ENCODE measurements at places on chromosomes 1 and 21.
A peak's percentile ranks its signal among the peaks of the same experiment; 100 is the strongest.

DNA sequence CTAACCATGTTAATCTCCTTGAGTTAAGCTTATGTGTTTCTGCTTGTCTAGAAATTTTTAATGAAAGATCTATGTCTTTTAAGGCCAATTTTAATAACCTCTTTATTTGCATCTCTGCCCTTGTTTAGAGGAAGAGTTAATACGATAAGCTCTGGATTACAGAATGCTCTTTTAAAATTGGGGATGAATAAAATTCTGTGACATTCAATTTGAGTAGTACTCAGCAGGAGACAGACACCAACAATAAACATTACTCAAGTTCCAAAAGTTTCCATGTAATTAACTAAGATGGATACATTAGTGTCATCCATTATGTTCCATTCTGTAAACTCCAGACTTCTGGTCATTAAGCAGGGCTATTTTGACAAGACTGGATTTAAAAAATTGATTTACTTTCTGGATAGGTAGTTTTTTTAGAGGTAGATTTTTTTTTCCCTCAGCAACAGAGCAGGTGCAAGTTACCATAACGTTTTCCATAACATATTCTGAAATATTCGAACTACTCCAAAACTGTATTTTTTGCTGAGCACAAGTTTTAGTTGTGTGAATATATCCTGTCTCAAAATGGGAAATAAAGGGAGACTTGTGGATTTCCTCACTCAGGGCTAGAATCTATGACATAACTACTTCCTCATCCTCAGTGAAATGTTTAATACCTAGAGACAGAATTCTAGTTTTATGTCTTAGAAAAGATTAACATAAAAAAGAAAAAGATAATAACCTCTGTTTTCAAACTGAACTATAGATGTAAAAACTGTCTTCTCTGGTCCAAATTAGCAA lies 221.7 kb downstream of the NEGR1 start:
- no peak for DNase-seq

DNA sequence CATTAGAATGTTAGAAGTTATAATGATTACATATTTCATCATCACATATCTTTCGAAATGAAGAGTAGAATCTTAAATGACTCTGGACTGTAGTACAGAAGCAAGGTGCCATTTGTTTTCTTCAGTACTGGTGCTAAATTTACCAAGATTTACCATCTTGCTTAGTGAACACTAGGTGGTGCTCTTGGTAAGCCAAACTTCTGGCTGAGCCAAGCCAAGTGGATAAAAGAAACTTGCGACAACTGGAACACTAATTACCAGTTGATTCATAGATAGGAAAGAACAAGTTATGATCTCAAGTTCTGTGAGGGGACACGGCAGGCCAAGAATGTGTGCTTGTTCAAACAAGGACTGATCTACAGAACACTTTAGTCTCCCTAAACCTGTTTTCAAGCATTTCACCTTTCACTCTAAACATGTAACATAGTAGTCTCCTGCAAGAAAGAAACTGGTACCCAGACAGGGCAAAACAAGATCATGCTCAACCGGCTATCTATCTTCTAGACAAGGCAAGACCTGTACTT lies 19.8 kb downstream of the SPRTN start:
- DNase-seq: peak; percentile 29

- DNase-seq: peak; percentile 32
Observed at GRCh38 chr21:42218836-42219605, at the start of gene ABCG1. TSS of gene ABCG1 (plus strand) at chr21:42219140. CDS start at chr21:42219263, 123 bp downstream.

DNA sequence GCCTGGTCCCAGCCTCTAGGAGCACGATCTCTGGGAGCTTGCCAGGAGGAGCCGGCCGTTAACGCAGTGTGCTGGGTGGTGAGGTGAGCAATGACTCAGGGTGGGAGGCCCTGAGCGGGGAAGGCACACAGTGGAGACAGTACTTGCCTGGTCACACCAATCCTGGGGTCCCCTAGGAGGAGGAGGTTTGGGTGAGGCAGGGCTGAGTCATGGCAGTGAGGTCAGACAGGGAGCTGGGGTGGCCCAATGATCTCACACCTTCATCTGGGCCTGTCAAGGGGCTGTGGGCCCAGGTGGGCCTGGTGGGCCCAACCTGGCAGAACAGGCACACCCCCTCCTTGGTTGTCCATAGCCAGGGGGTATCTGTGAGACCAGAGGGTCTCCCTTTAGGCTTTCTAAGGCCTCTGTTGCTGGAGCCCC lies 8.6 kb upstream of the EDN2 start:
- no peak for DNase-seq

- DNase-seq: no peak
Observed at GRCh38 chr1:12040457-12041051, 21.3 kb downstream of the MIIP start.

DNA sequence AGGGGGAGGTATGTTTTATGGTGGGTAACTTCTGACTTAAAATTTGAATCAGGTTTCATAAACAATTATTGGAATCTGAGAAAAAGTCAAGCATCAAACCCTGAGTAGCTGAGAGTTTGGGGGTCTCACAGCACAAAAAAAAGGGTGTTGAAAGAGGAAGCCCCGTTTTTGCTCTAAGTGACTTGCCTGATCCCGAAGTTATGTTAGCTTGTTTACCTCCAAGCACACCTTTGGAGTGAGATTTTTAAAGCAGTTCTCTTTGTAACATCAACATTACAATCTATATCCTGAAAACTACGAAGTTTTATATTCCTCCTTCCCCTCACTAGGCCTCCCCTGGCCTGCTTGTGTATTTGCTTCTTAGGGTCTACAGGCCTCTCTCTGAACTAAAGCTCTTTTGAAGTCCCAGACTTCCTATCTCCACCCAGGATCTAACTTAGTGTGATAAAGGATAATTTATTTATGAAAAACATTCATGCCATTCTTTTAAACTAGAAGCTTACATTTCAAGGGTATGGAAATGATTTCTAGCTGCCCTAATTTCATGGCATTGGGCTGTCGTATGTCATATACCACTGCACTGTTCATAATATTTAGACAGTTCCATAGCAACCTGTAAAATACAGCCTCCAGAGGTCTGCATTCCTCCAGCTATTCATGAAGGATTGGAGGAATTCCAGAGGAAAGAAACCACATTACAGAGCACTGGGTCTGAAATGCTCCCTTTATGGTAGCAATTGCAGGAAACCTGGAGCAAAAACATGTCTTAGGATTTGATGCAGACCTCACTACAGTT lies 36.1 kb upstream of the RGS1 start:
- no peak for DNase-seq

- DNase-seq: no peak
Observed at GRCh38 chr1:175413367-175413766, 220.8 kb upstream of the KIAA0040 start.

DNA sequence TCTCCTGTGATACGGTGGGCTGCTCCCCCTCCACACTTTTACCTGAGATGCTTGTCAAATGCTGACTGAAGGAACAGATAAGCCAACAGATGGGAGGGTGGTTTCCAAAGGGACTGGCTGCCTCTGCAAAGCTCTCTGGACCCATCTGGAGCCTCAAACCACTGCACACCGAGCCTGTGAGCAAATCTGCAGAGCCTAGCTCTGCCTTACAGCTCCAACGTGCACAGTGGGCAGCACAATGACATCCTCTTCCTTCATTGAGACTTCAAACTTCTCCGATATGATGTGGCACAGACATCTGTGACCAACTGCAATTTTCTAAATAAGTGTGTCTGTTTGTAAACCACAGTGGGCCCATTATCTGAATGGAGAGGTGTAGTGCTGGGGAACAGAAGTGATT lies 26.2 kb upstream of the KNCN start:
- DNase-seq: no peak

DNA sequence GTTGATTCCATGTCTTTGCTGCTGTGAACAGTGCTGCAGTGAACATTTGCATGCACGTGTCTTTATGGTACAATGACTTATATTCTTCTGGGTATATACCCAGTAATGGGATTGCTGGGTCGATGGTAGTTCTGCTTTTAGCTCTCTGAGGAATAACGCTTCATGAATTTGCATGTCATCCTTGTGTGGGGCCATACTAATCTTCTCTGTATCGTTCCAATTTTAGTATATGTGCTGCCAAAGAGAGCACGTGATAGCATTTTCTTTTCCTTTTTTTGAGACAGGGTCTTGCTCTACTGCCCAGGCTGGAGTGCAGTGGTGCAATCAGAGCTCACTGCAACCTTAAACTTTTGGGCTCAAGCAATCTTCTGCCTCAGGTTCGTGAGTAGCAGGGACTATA lies 24.9 kb upstream of the MAP1LC3C start:
- no peak for DNase-seq

DNA sequence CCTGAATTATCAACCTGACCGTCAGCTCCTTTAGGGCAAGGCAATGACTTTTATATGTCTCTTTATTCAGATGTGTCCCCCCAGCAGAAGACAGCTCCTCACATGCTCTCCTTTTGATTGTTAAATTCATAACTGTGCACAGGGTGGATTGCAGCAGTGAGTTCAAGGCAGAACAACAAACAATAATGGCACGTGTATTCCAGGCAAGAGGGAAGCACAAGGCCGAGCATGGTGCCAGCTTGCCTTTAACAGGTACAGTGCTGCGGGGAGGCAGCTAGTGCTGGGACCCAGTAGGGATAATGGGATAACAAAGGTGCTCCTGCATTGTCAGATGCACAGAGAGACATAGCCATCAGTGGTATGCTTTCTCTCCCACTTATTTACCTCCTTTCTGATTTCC lies 248.4 kb downstream of the RHOU start:
- DNase-seq: no peak

GRCh38 chr1:26645734-26646133 lies 50.1 kb upstream of the ARID1A start:
- DNase-seq: no peak

- DNase-seq: peak; percentile 53
Observed at GRCh38 chr1:231919886-231920285, 293.3 kb downstream of the DISC1 start.

- no peak for DNase-seq
Observed at GRCh38 chr1:195185736-195186135, 1422.5 kb downstream of the KCNT2 start.

DNA sequence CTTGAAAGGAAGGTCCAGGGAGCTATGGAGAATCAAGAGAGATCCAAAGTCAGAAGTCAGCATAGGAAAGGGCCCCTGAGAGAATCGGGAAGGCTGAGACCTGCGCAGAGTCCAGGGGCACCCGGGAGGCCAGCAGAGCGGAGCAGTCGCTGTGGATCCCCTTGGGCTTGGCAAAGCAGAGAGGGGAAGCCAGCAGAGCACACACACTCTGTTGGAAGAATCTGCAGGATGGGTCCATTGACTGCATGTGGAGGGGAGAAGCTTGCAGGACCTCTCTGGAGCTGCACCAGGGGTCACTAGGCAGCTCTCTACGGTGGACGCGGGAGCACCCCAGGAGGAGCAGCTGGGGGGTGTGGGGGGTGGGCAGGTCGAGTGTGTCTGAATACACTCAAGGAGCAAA lies 6.4 kb downstream of the RIPK4 start:
- DNase-seq: no peak

DNA sequence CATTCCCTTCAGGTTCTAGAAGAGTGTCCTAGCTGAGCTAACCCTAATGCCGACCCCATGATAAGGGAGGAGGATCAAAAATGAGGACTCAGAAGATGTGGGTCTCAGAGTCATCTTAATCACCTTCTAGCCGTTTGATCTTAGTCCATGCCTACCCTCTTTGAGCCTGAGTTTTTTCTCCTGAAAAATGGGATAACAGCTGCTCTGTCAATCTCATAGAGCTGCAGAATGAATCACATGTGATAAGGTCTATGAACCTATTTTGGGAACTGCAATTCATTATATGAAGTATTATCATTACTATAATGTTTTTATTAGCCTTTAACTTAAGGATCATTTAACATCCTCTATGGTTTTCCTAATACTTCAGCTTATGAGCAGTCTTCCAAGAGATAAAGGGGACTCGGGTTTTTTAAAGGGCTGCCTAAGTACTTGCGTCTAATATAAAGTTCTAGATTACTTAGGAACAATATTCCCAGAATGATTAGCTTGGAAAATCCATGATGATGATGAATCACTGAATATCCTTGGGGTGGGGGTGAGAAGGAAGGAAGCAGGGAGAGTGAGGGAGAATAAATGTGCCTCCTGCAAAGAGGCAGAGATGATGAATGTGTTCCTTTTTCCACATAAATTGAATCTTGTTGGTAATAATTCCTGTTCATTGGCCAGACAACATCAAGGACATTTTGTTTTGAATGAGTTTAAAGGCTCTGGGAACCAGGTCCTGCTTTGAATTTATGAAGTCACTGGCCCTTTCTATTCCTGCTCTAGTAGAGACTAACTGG lies 66.8 kb downstream of the COLGALT2 start:
- no peak for DNase-seq

DNA sequence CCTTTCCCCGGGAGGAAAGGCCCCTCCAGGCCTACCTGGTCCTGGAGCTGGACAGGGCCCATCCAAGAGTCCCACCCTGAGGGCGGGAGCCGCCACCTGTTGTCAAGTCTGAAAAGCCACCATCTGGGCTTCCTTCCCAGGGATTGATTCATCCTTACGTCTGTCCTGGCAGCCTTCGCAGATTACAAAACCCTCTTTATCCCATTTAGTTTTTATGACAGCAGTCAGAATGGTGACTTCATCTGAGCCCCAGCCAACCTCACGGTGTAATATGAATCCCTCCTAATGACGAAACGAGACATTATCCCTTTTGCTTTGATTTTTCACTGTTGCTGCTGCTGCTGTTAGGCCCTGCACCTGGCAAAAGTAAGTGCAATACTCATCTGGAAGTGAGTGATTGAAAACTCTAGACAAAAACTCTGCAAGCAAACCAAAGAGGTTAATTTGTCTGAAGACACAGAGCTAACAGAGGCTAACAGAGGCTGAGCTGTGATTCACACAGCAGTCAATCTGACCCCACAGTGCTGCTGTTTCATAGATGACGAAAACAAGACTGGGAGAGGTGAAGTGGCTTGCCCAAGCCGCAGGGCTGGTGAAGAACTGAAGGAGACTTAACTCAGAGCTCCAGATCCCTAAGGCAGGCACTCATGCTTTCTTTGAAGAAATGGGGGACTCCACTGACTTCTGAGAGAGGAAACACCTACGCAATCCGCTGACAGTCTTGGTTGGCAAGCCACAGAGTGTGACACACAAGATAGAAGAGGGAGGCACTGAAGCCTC lies 30.0 kb upstream of the S100A7 start:
- DNase-seq: no peak

GRCh38 chr1:215957663-215958062 lies 390.6 kb downstream of the KCTD3 start:
- DNase-seq: no peak

DNA sequence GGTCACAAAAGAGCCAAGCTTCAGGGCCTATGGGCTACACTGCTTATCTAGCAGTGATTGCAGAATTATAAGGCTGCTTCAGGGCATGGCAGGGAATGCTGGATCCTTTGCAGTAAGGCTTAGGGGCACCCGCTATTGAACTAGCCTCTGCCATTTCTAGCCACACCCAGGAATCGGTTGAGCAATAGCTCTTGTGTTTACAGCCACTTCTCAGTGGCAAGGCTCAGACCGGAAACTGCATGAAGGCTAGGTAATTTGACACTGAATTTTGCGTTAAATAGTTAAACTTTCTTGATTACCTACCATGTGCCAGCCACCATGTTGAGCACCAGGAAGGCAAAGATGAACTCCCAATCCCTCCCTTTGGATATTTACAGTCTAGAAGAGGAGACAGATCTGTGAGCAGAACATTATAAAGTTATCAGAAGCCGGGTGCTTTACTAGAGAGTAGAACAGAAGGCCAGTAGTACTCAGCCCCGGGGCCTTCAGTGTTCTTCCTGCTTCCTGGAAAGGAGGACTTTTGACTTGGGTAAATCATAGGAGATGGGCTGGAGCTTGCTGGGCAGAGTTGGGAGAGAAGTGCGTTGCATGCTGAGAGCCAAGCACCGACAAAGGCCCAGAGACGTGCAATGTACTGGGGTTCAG lies 98.6 kb upstream of the LPGAT1 start:
- DNase-seq: no peak
